ENCODE measurements at places on chromosomes 1 and 21.

GRCh38 chr1:150233359-150234308, 2.3 kb downstream of the ANP32E start:
- no peak for DNase-seq

GRCh38 chr1:213067352-213067751, 16.3 kb downstream of the RPS6KC1 start:
- DNase-seq = no peak

DNA sequence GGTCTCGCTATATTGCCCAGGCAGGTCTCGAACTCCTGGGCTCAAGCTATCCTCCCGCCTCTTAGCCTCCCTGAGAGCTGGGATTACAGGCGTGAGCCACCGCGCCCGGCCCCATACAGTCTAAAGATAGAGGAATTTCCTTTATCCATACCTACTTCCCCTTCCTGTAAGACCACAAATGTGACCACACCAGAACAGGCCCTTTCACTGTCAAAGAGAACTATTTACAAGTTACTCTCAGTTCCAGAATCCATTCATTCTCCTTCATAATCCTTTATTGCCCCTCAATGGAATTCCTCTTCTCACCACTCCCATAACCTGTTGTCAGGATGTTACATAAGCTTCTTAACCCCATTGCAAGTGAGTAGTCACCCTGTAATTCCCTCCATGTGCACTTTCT, 26.3 kb upstream of the SLC5A9 start:
- no peak for DNase-seq

GRCh38 chr1:205658943-205659581, 21.2 kb downstream of the SLC45A3 start:
- DNase-seq = peak; percentile 80

GRCh38 chr1:59353453-59353852, 56.6 kb downstream of the FGGY start:
- no peak for DNase-seq

GRCh38 chr1:17149771-17150170, 30.5 kb upstream of the PADI2 start:
- no peak for DNase-seq

DNA sequence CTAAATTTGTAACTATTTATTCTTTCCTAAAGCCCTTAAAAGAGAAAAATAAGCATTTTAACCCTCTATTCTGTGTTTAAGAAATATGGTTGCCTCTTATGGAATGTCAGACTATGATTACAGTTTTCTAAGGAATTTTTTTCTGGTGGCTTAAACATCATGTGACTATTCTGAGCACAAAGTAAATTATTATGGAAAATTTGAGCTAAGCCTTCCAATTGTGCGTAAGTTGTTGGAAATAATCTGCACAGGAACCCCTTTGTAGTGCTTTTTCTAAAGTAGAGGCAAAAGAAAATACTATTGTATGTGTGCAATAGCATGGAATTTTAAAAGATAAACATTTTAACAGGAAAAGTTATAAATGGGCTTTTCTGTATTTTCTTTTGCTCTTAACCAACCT, 254.8 kb downstream of the PBX1 start:
- no peak for DNase-seq

DNA sequence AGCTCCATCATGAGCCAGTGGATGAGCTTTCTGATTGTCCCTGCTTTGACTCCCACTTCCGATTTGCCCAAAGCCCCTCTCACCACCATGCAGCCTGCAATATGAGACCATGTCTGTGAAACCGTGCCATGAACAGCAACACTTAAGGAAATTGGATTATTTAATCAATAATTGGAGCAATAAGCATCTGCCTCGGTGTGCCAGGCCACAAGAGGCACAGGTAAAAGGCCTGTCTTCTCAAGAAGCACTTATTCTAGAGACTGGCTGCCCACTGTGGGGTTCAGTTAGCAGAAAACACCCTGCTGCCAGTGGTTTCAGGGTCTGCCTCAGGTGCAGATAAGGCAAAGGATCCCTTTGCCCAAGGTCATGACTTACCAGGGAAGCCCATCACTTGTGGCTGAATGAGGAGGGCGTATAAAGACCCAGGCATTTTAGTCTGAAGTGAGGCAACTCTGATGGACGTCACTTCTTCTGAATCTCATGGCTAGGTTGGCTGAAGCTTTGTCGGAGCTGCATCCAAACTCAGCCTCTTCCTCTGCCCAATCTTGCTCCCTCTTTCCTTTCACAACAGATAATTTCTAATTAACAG, 7.1 kb upstream of the CHI3L2 start:
- no peak for DNase-seq

GRCh38 chr21:34825948-34826548, 157.3 kb downstream of the CLIC6 start:
- no peak for DNase-seq

DNA sequence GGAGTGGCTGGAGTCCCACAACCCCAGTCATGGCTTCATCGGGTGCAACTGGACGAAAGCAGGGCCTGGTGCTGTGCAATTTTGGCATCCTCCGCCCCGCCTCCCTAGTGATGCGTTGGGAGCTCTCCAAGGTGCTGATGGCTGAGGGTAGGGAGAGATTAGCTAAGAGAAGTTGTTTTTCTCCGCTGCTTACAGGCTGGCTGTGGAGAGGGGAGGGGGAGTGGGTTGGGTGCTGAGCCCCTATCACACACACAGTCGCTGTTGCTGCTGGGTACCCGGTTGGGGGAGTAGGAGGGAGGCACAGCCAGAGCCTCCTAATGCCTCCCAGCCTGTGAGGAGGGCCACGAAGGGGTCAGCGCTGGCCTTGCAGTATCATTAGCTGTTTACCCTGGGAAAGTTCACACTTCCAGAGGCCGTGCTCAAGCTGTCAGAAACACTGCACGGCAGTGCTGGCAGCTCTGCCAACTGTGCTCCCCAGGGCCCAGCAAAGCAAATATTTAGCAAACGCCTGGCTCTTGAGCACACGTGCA, 110.0 kb downstream of the GRIK3 start:
- peak; percentile 75 for DNase-seq

DNA sequence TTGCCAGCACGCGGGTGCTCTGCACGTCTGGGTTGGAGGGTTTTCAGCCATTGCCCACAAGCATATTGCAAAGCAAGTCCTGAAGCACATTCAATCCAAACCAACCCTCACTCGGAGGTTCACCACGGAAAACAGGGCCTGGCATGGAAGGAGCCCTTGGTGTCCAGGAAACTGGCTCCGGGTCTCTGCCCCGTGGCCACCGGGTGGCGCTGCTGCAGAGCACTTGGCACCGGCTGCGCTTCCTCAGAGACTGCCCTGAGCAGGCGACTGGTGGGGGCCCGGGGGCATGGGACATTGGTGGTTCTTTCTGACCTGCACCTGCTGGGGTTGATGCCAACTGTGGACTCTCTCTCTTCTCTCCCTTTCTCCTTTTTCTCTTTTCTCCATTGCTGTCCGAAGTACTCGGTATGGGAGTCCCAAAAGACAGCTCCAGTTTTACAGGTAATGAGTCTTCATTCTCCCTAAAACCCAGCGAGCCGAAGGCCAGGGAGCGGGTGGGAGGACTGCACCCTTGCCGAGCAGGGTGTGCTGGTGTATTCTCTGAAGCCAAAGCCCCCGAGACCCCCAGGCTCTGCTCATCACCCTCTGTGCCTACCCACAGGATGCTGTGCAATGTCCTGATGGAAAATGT, 4.1 kb upstream of the KCNAB2 start:
- DNase-seq = no peak

- peak; percentile 53 for DNase-seq
These were observed 363.0 kb downstream of the SETD4 start for GRCh38 chr21:35697321-35697808.

DNA sequence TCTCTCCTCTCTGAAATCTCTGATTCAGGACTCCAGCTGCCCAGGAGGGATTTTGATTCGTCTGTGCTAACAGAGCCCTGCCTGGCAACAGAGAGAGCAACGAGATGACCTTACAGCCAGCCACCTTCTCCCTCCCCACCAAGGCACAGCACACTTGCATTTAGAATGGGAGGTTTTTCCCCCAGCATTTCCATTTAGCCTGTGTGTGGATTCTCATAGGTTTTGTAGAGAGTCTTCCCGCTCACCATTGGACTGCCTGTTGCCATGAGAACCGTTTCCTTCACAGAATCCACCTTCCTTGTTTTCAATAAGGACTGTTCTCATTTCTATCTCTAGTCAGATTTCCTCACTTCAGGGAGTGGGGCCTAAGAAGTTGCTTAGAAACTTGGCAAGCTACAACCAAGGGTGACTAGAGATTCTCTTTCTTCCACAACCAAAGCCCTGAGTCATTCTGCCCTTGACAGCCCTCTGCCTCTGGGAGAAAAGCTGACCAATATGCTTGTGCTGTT, 5.8 kb upstream of the IKBKE start:
- no peak for DNase-seq

DNA sequence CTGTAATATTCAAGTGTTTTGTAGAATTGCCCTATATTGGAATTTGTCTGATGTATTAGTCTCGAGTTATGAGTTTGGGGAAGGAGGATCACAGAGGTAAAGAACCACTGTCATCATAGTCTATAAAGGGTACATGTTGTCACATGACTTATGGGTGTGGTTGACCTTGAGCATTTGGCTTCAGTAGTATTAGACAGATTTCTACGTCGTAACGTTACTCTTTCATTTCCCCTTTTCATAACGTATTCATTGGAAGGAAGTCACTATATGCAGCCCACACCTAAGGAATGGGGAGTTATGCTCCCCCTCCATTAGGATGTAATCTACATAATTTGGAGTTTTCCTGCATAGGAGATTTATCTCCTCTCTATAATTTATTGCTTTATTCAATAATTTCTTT, 110.1 kb upstream of the VAV3 start:
- DNase-seq = no peak

DNA sequence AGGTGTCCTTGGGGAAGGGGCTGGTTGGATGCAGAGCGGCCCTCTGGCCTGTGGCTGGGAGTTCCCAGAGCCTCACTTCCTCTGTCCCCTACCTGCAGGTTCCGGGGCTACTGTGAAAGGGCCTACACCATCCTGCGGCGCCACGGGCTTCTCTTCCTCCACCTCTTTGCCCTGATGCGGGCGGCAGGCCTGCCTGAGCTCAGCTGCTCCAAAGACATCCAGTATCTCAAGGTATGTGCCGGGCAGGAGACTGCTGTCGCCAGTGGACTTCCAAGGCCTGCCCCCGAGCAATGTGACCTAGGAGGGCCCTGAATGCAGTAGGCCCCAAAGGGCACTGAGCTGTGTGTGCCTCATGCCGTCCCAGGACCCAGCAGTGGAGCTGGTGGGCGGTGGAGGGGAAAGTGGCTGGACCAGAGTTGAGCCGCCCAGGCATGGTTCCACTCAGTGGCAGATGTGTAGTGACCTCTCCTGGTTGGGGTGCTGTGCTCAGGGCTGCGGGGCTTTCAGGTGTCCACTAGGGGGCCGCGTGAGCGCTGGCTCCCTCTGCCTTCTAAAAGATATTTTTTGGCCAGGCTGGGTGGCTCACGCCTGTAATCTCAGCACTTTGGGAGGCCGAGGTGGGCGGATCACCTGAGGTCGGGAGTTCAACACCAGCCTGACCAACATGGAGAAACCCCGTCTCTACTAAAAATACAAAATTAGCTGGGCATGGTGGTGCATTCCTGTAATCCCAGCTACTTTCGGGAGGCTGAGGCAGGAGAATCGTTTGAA, 73.4 kb downstream of the PIK3CD start:
- no peak for DNase-seq

- DNase-seq = peak; percentile 76
These were observed 56.5 kb upstream of the SELENON start for GRCh38 chr1:25743164-25744139.

DNA sequence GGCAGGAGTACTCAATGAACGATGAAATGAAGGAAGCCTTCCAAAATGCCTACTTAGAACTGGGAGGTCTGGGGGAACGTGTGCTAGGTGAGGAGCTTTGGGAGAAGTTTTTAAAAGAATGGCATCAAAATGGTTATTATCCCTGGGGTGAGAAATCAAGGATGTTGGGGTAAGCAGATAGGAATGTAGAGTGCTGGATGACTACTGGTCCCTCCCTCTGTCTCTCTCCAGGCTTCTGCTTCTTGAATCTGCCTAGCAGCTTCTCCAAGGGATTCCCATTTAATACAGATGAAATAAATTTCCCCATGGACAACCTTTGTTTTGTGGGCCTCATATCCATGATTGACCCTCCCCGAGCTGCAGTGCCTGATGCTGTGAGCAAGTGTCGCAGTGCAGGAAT, 19.0 kb upstream of the CASQ1 start:
- no peak for DNase-seq

GRCh38 chr21:15005391-15005790, 59.4 kb downstream of the NRIP1 start:
- DNase-seq = no peak

- DNase-seq = no peak
These were observed 77.1 kb downstream of the PAX7 start for GRCh38 chr1:18707696-18708257.

DNA sequence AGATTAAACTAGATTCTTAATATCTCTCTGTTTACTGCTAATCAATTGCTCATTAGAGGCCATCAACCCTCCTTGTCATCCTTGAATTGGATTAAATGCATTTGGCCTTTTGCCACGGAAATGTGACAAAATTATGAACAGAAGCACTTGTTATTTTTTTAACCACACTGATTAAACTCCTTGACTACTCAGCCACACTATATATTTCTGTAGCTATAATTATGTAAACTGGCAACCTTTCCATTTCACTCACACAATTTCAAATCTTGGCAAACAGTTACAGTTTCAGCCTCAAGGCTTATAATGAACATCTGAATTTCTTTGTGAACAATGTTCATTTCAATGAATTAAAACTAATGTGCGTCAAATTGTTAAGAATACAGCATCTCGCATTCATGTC, 10.1 kb downstream of the ADAMTS5 start:
- DNase-seq = no peak
